Smooth muscle cell of the coronary artery (primary cell): ENCODE measurements at places on chromosomes 16 and 17. TPM values are rescaled to one million over a fixed set of nuclear protein-coding genes. Genes with fewer than 3 reads are reported as not detected.

Gene MYCBPAP
- total RNA-seq, result 0.15 and 4.1 TPM in 2 replicates

Gene MAPK7
- 9.4 and 11.2 TPM in 2 replicates for total RNA-seq

Gene TNFRSF13B
- not detected in 2 replicates for total RNA-seq

Gene WFIKKN1
- total RNA-seq, result 0.08 and 0.12 TPM in 2 replicates

Gene ACSM2A
- total RNA-seq, result not detected in 2 replicates

Gene C17orf78
- total RNA-seq, result not detected in 2 replicates

Gene ZNF205
- 9.8 and 14.8 TPM in 2 replicates for total RNA-seq

Gene SLC13A5
- 0.15 TPM in 1 of 2 replicates, not detected in the other for total RNA-seq
